ENCODE measurements at places on chromosomes 3 and 15.

DNA sequence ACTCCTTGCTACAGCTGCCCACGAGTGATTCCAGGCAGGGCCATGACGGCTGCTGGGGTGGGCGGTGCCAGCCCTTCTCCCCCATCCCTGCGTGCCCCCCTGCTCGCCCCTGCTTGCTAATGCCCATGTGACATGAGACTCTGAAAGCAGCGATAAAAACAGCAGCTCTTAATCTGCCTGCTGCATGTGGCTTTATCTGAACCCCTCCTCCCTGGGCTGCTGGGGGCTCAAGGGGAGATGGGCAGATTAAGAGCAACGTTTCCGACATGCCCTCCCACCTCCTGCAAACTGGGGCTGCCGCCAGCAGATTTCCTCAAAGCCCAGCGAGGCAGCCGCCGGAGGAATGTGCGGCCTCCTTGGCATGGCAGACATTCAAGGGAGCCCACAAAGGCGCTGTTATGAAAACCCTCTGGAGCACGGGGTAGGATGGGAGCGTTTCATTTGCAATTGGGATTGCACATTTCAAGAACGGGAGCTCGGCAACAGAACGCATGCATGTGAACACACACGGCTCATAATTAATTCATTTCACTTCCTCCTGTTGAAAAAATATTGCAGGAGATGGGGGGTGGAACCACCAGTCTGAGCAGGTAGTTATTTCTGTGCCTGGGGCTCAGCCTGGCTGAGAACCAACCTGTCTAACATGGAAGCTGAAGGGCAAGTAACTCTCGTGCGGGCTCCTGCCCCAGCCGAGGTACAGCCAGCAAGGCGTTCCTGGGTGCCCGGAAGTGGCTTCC, 504.2 kb upstream of the PROK2 start:
- DNase-seq: no peak

DNA sequence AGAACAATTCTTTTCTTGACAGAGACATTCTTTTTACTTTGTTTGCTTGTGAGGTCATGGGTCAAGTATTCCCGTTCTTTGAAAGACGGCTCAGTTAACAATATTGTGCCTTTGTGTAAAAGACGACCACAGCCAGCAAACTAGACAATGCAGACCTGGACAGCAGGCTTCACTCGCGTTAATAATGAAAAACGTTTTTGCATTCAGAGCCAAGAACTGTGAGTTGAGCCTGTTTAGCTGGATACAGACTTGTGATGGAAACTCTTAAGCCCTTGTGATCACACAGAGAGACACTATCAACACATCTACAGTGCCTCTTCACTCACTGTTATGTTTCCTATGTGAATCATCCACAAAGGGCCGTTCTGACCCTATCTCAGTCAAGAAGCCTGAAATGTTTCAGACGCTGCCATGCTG, 37.3 kb upstream of the CMTM7 start:
- DNase-seq: no peak

DNA sequence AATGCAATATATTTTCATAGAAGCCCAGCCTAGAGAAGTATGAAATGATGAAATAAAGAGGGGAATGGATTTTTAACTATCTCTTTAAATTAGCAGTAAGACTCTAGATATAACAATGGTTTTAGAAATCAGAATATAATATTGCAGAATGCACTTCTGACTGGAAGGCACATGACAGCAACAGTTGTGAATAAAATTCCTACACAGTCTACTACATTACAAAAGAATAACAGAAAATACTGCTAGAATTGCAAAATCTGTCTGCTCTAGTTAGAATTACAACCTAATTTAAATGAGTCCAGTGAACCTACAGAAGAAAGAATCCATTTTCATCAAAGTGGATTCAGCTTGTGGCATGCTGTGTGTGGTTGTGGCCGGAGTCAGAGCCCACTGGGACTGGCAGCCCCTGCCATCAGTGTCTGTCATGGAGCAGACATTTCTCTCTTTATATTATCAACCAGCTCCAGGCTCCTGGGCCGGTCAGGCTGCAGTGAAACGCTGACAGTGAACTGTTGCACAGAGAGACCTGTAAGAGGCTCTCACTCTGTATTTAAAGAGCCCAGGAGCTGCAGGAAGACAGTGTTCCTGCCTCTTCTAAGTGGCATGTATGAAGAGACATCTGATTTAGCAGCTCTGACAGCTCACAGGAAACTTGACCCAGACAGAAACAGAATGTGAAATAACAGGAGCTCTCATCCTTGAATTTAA, 1523.8 kb upstream of the CADM2 start:
- DNase-seq: no peak

DNA sequence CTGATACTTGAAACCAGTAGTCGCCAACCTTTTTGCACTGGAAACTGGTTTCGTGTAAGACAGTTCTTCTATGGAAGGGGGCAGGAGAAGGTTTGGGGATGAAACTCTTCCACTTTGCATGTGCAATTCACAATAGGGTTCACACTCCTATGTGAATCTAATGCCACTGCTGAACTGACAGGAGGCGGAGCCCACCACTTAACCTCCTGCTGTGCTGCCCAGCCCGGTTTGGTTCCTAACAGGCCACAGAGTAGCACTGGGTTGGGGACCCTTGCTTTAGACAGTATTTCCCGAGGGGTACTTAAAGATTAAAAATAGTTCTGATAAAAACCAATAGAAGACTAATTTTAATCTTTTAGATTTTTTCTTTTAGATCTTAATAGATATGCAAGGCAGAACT, 11.1 kb downstream of the TFG start:
- no peak for DNase-seq

DNA sequence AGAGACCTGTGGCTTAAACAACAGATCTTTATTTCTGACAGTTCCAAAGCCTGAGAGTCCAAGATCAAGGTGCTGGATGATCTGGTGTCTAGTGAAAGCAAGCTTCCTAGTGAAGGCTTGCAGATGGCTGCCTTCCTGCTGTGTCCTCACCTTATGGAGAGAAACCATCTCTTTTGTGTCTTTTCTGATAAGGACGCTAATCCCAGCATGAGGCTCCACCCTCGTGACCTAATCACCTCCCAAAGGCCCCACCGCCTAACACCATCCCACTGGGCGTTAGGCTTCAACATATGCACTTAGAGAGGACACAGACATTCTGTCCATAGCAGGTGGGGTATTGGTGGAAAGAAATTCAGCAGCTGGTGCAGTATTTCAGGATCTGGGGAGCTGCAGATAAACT, 19.8 kb upstream of the LYSMD4 start:
- no peak for DNase-seq

DNA sequence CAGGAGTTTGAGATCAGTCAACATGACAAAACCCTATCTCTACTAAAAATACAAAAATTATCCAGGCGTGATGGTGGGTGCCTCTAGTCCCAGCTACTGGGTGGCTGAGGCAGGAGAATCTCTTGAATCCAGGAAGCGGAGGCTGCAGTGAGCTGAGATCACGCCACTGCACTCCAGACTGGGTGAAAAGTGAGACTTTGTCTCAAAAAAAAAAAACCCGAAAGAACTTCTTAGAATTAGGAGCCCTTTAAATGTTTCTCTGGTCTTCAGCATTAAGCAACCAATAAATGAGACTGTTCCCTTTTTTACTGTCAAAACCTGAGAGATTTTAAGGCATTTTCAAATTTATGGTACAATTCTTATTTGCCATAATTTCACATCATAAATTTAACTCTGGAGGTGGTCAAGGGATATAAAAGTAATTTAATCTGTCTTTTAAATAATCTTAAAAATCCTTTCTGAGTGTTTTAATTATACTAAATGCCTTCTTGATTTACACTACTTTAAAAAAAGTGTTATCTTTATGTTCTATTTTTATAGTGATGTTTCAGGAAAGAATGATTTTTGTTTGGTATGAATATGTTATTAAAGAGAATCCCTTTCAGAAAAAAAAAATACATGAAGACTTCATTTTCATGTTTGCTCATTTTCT, 10.1 kb downstream of the PCOLCE2 start:
- DNase-seq: no peak

All from activated CD4-positive, alpha-beta T cell treated with anti-CD3 and anti-CD28 coated beads, Interleukin-2, amount 10 ng/mL, durations not matched to agents 7 days and 5 days (primary cell).